T-helper 1 cell (primary cell): ENCODE measurements at places on chromosomes 7 and 10.

DNA sequence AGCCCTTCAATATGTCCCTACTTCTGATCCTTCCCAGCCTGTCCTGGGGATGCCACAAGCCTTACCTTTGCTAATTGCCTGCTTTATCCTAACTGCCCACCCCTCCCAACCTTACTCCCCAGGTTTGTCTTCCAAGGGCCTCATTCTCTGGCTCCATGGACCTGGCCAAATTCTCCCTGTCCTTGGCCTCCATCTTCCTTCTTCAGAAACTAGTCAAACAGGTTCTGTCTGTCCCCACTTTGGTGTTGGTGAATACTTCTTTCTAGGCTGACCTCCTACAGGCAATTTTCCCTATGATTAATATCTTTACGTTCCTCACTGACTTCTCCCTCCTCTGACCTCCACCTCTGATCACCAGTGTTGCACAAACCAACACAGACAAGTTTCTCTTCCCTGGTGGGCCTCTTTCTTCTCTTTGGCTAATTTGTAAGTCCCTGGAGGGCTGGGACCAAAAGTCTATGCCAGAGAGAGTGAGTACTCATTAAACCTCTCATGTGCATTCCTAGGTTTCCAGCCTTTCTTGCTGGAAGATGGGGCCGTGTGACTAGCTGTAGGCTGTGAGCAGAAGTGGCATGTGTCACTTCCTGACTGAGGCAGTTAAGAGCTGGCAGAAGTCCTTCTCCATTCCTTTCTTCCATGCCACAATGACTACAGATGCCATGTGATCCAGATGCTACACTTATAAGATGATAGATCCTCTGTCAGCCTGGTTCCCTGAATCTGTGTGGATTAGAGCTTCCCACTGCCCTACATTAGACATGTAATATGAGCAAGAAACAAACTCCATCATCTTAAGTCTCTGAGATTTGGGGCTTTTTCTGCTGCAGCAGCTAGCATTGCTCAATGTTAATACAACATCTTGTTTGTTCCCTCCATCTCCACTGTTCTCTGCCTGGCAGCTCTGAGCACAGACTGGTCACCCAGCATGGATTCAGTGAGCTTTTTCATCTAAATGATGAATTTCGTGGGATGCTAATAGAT lies 382.7 kb downstream of the RPS24 start:
- no peak for DNase-seq

- DNase-seq = no peak
Observed at GRCh38 chr10:30784524-30784896, 155.0 kb upstream of the LYZL2 start.

GRCh38 chr10:97915346-97916131 lies 65.9 kb downstream of the GOLGA7B start:
- DNase-seq = no peak

GRCh38 chr10:30178356-30178964 lies 119.1 kb upstream of the JCAD start:
- no peak for DNase-seq

GRCh38 chr7:105512926-105513526 lies 9.0 kb downstream of the PUS7 start:
- no peak for DNase-seq

- DNase-seq = no peak
Observed at GRCh38 chr7:115911465-115911864, 119.1 kb downstream of the TFEC start.

GRCh38 chr7:3010161-3010560 lies 33.5 kb downstream of the CARD11 start:
- DNase-seq = no peak

DNA sequence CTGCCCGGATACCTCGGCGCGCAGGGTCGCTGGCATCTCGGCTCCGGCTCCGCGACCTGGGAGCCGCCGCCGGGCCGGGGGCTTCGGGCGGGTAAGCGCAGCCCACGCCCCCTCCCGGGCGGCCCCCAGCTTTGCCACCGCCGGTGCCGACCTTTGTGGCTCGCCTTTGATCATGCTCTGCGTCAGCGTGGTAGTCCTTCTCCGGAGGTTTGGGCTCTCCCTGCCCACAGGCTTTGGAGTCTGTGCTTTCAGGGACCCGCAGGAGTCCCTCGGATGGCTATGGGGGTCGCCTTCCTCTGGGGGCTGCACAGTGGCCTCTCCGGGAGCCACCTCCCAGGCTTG lies 7.3 kb downstream of the ATP6V1F start:
- no peak for DNase-seq

DNA sequence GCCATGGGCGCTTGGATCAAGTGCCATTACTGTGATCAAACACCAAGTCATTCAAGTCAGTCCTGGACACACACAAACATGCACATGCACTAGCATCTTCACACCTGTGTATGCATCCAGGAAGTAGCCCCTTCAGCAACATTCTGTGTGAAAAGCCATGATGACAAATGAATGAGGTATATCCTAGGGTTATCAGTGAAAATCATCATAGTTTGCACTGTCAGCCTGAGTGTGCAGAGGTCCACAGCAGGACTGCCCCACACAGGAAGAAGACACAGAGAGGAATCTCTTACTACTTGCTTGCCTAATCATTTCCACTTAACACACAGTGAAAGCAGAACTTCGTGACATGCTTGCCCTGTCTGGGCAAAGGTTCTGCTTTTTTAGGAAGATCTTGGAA lies 184.0 kb upstream of the ADO start:
- DNase-seq = no peak

DNA sequence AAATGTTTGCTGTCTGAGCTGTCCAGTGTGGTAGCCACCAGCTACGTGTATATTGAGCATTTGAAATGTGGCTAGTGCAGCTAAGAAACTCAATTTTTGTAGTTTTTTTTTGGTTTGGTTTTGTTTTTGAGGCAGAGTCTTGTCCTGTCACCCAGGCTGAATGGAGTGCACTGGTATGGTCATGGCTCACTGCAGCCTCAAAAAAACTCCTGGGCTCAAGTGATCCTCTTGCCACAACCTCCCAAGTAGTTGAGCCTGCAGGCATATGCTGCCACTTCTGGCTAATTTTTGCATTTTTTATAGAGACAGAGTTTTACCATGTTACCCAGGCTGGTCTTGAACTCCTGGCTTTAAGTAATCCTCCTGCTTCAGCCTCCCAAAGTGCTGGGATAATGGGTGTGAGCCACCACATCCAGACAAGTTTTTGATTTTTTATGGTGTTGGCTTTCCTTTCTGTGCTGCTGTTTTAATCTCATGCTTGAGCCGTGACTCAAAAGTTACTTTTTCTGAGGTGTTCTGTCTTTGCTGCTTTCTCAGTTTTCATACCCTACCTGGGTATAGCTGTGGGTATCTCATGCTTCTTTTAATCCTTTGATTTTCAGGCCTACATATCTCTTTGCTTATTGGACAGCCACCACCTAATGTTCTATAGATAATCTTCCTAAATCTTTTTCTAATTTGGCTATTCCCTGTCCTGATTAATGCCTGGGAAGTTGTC lies 16.0 kb downstream of the WAC start:
- DNase-seq = no peak

- DNase-seq = no peak
Observed at GRCh38 chr10:71984809-71985388, 20.7 kb downstream of the CHST3 start.

GRCh38 chr7:148975896-148976295 lies 52.4 kb downstream of the PDIA4 start:
- DNase-seq = no peak

GRCh38 chr10:89283025-89283935 lies 18.6 kb upstream of the IFIT2 start:
- no peak for DNase-seq

- DNase-seq = no peak
Observed at GRCh38 chr10:101061624-101062231, at the start of gene KAZALD1. Gene KAZALD1 (plus strand): TSS chr10:101061989. CDS start chr10:101062593, 604 bp downstream.
